ENCODE measurements at places on chromosomes 11 and 22.

- no peak for DNase-seq
Measured at GRCh38 chr11:70315716-70316115, 45.2 kb downstream of the PPFIA1 start.

DNA sequence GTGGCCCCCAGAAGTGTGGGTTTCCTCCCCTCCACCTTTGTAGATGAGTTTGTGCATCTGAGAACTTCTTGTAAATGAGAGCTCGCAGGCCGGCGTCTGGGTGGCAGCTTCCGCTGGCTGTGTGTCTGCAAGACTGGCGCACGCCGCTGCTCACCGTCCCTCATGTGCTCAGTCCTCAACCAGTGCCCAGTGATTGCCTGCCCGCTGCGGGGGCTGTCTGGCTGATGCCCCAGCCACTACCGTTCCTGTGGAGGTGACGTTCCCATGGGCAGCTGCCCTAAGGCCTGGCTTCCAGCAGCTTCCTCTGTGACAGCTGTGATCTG is 8.8 kb downstream of the TBX1 start:
- DNase-seq: no peak

DNA sequence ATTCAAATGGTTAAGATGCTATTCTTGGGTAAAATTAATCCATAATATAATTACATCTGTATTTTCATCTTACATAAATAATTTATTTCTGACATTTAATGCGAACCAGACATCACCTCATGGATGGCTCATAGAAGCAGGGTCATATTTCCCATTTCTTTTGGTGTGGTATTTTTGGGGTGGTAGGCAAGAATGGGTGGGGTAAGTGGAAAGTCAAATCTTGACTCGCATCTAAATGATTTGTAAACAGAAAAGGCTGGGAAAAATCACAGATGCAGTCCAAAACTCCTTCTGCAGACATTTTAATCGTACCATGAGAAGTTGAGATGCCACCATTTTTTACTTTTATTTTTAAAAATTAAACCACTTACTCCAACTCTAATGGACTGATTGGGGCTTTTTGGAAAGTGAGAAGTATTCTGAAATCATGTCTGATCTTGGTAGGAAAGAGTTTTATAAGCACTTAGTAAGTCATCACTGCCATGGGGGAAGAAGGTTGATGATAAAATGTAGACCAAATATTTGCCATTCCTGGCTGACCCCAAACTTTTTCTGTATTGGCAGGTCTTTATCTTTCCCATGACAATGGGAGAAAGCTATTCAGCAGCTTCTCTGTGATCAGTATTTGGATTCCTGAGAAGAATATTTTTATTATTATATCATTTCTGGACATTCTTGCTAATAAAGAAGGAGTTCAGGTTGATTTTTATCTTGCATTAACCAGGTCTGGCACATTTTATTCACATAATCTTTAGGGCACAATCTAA is 47.2 kb upstream of the BLID start:
- no peak for DNase-seq

DNA sequence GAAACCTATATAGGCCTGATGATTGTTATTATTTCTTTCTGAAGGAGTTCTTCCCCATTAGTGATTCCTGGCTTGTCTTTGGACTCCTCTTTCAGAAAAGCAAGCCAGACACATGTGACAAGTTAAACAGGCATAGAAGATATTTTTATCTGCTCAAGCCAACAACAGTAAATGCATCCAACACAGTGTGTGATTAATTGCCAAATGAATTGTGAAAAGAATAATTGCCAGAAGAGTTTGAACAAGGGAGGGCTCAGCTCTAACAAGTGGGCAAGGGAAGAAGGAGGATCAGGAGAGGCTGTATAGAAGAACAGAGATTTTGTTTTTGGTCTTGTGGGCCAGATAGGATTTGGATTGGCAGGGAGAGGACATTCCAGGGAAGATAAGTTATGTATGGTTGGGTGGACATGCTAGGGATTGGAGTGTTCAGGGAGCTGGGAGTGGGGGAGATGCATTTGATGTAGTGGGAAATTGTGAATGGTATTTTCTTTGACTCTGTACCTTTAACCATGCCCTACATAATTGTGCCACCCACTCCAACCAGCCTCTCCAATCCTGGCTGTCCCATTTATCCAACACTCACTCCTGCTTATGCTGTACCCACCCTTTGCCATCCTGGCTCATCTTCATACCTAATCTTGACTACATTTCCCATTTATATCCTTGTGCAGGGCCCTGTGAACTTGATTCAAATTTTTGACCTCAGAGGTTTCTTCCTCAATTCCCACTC is 172.8 kb downstream of the RRAS2 start:
- DNase-seq: no peak

DNA sequence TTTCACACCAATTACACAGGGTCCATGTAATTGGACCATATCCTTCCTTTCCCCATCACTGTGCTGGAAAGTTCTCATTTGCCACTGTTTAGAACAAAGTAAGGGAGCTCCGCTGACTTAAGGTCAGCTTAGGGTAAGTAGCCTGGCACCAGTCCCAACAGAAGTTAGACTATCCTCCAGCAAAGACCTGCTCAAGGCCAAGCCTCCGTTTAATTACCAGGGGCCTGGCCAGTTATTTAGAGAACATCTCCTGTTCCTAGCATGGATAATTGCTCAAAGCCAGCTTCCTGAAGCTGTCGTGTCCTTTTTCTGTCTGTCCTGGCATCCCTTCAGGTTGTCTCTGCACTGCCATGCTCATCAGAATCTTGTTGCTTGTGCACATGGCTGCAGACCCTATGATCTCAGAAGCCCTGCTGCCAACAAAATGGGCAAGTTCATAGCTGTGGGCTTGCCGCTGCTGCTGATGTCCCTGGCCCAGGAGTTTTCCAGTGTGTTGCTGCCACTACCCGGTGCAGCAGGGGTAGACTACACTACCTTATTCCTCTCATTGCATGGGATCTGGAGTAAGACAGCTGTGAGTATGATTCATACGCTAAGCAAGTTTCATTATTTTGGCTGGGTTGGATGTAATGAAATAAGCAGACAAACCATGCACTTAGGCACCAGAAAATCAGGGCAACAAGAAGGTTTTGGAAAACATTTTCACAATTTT is 8.1 kb downstream of the OR8A1 start:
- DNase-seq: no peak

Data from NCI-H345 (cell line).